Dermis blood vessel endothelial cell (primary cell): ENCODE measurements at places on chromosomes 12 and 14. TPM values are rescaled to one million over a fixed set of nuclear protein-coding genes. Genes with fewer than 3 reads are reported as not detected.
A peak's percentile ranks its signal among the peaks of the same experiment; 100 is the strongest.

Gene INHBC
- not detected in 2 replicates for total RNA-seq

Gene KCNA5
- total RNA-seq, result not detected in 2 replicates

Gene SLC38A4
- total RNA-seq, result 1.2 and 7.3 TPM in 2 replicates

Gene ARHGEF40
- 6.2 and 7.3 TPM in 2 replicates for total RNA-seq

Gene ZNF605
- total RNA-seq, result 6.5 and 8.2 TPM in 2 replicates

Gene KRT81
- total RNA-seq, result 0.05 TPM in 1 of 2 replicates, not detected in the other

Gene BRAP
- 20.6 and 25.5 TPM in 2 replicates for total RNA-seq

Gene MMP14
- 73.3 and 138 TPM in 2 replicates for total RNA-seq

Gene KLHL33
- 0.09 and 0.17 TPM in 2 replicates for total RNA-seq

Gene UBE3B
- total RNA-seq, result 54.1 and 60.0 TPM in 2 replicates

Gene NTF3
- total RNA-seq, result 0.34 TPM in 1 of 2 replicates, not detected in the other

Gene OR4Q3
- total RNA-seq, result not detected in 2 replicates

DNA sequence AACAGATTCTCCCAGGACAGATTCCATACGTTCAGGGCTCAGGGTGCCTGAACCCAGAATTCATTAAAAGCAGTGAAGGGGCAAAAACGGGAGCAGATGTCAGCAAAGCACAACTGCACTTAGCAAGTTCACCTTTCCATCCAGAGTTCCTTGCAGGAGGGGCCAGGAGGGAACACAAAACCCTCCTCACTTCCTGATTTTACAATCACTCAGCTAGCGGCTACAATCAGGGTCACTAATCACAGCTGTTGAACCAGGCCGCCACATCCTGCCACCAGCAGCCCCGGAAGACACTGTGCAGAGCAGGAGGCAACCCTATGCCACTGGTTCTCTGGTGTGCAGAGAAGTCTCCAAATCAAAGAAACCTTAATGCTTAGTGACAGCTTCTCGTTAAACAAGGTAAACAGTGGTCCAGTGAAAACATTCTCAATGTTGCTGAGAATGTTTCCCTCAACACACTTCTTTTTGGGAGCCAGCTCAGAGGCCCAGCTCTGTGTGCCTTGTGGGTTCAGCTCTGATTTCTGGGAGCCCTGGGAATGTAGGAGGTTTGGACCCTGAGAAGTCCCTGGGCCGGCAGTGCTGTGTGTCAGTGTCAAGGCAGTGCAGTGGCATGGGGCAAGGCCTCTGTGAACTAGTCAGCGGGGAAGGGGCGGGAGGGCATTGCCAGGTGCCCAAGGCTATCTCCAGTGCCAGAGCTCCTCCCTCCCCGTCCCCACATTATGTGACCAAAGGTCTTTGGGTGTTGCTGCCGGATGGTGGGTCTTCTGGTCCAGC, 54.5 kb downstream of the VCPKMT start:
- DNase-seq, result peak; percentile 48

DNA sequence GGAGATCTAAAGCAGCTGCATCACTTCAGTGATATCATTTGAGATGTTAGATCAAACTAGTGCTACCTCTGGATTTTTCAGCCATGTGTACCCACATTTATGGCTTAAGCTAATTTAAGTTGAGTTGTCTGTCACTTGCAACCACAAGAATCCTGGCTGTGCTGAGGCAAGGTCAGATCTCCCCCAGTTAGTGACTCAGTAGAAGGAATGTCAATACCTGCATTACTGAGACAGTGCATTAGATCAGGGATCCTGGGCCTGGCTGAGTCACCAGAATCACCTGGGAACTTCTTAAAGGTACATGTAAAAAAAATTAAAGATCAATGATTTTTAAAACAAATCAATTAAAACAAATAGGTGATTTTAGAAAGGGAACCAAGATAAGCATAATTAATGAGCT, 84.6 kb upstream of the GRIN2B start:
- DNase-seq, result no peak

- DNase-seq, result peak; percentile 99
Measured at GRCh38 chr14:22689199-22689598, 45.0 kb upstream of the OR6J1 start.

- DNase-seq, result no peak
Measured at GRCh38 chr14:101188571-101188915, 285.0 kb upstream of the RTL1 start.

- DNase-seq, result no peak
Measured at GRCh38 chr12:32532951-32533350, 133.6 kb downstream of the FGD4 start.

- peak; percentile 4 for DNase-seq
Measured at GRCh38 chr12:22334410-22335100, at the start of gene ST8SIA1. TSS of gene ST8SIA1 (minus strand) at chr12:22334707. CDS start at chr12:22334232, 475 bp downstream.

DNA sequence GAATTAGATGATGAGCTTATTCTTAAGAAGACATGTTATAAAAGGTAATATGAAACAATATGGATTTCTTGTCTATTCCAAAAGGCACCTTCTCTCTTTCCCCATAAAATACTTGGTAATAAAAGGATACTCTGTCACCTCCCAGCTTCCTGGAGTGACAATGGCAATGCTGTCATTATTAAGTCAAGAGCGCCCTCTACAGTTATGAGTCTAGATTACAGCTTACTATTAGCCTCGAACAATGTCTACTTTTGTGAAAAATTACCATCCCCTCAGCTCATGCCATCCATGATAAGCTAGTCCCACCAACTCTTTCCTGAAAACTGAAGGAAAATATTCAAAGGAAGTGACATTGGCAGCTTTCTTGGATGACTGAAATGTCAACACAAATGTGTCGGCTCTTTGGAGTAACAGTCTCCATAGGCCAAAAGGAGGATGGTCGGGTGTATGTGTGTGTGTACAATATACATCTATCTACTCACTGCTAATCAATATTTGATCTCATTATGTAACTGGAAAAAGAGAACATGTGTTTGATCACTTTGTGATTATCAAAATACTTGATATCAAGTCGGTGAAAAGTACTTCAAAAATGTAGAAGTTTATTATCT, 48.7 kb upstream of the CDKN3 start:
- DNase-seq, result peak; percentile 75

- DNase-seq, result peak; percentile 99
Measured at GRCh38 chr12:62785941-62786559, 148.9 kb downstream of the PPM1H start.

- peak; percentile 20 for DNase-seq
Measured at GRCh38 chr12:47648056-47648579, 57.7 kb downstream of the RPAP3 start.

- DNase-seq, result no peak
Measured at GRCh38 chr14:31921721-31922120, 155.4 kb upstream of the ARHGAP5 start.

- peak; percentile 76 for DNase-seq
Measured at GRCh38 chr14:68361231-68361630, 431.6 kb downstream of the ZFP36L1 start.

GRCh38 chr12:95646781-95647190, 95.5 kb upstream of the USP44 start:
- no peak for DNase-seq

GRCh38 chr12:12608557-12608957, 3.1 kb upstream of the CREBL2 start:
- no peak for DNase-seq

DNA sequence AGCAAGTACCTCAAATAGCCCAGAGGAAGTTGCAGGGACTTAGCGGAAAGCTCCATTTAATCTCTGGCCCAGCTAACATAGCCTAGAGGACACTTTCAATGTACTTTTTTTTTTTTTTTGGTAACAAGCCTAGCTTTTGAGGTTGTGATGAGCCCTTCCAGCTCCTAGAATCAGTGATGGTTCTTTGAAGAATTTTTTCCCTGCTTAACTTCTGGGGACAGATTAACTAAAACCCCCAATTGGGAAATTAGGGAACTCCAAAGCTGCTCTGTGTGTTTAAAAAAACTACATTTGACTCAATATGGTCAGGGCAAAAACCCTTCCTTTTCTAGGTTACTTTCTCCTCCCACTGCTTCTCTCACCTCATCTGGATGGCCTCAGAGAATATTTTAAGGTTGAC, 23.9 kb upstream of the ITGA5 start:
- DNase-seq, result no peak

DNA sequence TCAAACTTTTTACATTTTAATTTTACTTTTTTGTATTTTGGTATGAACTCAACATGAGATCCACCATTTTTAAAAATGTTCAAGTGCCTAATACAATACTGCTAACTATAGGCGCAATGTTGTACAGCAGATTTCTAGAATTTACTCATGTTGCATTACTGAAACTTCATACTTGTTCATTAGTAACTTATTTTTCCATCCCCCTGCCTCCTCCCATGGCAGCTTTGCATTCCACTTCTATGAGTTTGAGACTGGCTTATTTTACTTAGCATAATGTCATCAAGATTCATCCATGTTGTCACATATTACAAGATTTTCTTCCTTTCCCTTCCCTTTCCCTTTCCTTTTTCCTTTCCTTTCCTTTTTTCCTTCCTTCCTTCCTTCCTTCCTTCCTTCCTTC, 825.9 kb downstream of the SLC16A7 start:
- DNase-seq, result no peak

- DNase-seq, result peak; percentile 46
Measured at GRCh38 chr12:122891661-122892525, 4.0 kb downstream of the VPS37B start.

GRCh38 chr12:95608252-95609033, 57.2 kb upstream of the USP44 start:
- peak; percentile 88 for DNase-seq

DNA sequence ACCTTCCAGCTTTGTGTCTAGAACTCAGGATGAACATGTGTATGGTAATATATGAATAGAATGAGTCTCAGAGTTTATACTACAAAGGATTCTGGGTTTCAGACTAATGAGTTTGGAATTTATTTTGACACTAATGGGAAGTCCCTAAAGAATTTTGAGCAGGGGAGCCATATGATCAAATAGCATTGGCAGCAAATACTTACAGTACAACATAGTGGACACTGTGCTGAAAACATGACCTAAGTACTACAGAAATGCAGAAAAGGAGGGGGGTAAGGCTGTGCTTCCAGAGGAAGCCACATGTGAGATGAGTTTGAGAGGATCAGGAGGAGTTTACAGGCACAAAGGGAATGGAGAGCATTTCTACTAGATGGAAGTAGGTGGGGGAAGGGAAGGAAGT, 225.8 kb downstream of the C12orf42 start:
- DNase-seq, result no peak

DNA sequence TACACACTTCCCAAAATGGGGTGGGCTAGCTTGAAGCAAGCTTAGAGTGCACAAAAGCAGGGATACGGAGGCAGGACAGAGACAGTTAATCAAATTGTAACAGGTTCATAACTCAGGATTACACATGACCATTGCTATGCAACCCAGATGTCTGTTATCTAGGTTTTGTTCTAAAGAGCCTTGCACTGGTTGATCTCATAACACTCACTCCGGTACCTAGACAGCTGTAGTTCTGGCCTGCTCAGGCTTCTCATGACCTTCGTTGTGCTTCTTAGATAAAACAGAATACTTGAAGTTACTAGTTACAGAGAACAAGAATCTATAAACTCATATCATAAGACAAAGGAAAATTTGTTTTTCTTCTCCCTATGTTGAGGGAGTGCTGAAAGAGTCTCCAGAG, 983.4 kb downstream of the TMEM121 start:
- DNase-seq, result no peak

GRCh38 chr14:35337269-35338255, 45.4 kb downstream of the PSMA6 start:
- DNase-seq, result no peak

DNA sequence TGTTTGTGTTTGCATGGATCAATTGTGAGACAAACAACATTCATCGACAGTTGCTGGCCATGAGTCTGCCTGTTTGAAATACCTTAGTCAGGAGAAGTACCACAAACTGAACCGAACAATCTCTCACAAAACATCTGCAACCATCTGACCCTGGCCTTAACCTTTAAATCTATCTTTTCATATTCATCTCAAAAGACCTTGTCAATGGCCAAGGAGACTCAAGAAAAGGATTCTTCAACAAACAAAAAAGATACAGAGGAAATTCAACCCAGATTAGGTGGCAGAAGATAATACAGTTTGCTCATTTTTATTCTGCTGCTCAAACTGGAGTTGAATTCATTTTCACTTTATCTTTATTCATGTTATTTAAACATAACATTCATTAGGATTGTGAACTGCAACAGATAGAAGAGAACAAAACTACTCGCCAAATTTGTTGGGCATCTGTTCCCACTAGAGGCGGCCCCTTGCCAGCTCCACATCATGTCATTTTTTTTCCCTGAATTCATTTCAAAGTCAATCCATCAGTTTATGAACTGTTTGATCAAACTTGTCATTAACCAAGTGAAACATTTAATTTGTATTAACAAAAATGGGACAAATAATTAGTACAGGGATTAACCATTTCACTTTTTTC, 152.3 kb upstream of the OTX2 start:
- no peak for DNase-seq

DNA sequence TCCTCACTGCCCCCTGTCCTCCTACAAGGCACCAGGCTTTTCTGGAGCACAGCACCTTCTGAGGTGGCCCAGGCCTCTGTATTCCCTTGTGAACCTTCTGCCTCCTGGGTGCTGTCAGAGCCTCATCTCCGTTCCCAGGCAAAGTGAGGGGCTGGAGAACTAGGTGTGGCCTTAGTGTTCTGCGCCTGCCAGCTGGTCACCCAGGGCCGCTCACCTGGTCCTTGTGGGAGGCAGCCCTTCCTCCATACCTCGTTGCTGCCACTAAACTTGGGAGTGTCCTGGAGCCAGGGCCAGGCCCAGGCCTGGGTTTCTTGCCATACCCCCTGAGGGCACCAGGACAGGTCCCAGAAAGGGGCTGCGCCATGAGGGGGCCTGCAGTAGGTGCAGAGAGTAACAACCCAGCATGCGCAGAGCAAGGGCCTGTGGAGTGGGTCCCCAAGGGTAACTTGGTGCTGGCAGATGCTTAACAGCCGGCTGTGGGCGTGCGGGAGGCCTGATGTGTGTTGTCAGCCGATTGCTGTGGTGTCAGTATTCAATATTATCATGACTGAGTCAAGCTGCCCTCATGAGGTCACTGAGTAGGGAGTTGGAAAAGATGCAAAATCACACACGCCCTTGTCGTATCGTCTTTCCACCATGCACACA, 17.1 kb downstream of the OTUB2 start:
- no peak for DNase-seq
